ENCODE measurements at places on chromosomes 6 and 20. TPM values are rescaled to one million over a fixed set of nuclear protein-coding genes. Genes with fewer than 3 reads are reported as not detected.
A peak's percentile ranks its signal among the peaks of the same experiment; 100 is the strongest.

OR12D3 gene
- not detected for total RNA-seq

ESR1 gene
- 0.11 TPM for total RNA-seq

DNA sequence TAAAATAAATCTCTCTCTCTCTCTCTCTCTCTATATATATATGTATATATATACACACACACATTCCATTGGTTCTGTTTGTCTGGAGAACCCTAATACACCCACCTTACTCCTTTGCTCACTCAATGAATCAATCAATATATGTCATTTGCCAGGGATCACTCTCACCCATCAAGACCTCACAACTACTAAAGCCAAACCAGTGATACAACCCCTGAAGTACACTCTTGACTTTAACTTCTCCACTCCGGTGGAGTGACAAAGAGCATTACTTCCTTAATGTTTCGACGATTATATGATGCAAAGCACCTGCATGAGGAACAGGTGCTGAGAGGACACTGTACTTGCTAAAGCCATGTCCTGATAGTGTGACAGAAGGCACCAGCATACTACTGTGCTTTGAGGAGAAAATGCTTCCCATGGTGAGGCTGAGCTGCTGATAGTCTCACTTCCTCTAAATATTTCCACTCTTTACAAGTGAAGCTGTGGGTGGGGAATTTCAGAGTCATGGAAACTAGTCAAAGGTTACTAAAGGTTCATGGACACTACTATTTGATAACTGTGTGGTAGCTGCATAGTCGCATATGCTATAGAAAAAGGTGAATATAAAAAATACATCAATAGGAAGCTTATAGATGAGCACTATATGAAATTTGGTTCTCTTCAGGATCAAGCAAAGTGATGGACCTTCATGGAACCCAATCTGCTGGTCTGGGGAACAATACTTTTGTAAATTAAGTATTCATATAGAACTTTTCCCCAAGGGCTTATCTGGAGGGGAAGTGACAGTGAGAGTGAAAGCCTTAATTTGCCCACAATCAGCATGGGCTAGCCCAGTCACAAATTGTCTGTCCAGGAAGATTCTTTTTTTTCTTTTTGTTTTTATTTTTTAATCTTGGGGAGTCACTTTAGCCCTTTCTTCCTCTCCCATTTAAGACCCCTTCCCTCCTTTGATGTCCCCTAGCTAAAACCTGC is 141.9 kb upstream of the NEDD9 start:
- peaks cover 32% of the 10 kb centered on the region for H3K4me1 ChIP-seq
- H3K4me3 ChIP-seq = no peak overlapping the region
- DNase-seq = no peak
- H3K27me3 ChIP-seq = no peaks in the 10 kb centered on the region
- H3K27ac ChIP-seq = peak overlapping the region; percentile 50

GRCh38 chr6:159760602-159761057 is 1.2 kb upstream of the ACAT2 start:
- H3K36me3 ChIP-seq = peaks cover 30% of the 10 kb centered on the region
- H3K4me1 ChIP-seq = peaks cover 14% of the 10 kb centered on the region
- no peak overlapping the region for H3K4me3 ChIP-seq
- H3K27me3 ChIP-seq = no peaks in the 10 kb centered on the region
- DNase-seq = no peak

Measured in natural killer cell (primary cell).